ENCODE measurements at places on chromosomes 7 and 10.
A peak's percentile ranks its signal among the peaks of the same experiment; 100 is the strongest.

DNA sequence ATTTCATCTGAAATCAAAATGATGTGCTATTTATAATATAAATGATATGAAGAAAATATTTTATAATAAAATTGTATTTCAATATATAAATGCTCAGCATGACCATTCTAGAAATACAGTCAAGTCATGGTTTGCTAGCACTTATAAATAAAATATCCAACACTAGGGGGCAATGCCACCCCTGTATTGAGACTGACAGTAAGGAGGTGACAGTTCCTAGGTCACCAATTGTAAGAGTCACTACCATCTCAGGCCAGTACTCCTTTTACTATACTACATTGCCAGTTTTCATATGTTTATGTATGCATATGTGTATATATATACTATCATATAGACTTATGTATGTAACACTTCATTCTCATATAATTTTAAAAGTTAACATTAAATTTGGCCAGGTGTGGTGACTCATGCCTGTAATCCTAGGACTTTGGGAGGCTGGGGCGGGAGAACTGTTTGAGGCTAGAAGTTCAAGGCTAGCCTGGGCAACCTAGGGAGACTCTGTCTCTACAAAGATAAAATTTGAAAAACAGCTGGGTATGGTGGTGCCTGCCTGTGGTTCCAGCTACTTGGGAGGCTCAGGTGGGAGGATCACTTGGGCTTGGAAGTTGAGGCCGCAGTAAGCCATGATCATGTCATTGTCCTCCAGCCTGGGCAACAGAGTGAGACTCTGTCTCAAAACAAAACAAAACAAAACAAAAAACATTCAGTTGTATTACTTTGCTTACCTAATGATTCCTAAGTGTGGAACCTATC, 2.4 kb upstream of the CNOT4 start:
- peak; percentile 80 for DNase-seq

GRCh38 chr7:71414490-71414889, 282.5 kb downstream of the GALNT17 start:
- DNase-seq: no peak

GRCh38 chr7:3969286-3969685, 668.2 kb downstream of the SDK1 start:
- no peak for DNase-seq

DNA sequence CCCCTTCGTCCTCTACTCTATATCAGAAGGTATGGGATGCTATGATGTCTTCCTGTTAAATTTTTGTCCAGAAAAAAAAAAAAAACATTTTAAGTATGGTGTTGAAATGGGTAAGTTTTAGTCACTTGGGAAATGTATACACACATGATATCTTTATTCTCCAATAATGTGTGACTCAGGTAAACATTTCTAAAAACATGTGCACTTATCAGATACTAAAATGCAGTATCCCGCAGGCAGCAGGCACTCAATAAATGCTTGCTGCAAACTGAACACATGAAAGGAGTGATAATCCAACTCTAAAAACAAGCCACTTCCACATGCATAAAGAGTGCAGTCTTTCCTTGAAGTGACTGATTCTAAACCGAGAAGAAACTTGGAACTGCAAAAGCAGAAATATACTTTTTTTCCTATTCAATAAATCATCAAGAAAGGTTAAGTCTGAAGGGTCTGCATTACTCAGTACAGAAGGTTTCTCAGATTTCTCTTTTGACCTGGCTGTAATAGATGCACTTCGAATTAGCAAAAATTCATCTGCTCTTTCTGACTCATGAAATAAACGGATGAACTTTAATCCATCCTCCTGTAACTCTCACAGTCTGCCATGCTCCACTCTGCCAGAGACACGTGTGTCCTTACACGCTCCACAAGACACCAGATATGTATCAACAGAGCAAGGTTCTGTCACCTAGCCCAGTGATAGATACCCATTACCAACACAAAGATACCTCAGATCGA, 84.0 kb downstream of the HIPK2 start:
- no peak for DNase-seq

DNA sequence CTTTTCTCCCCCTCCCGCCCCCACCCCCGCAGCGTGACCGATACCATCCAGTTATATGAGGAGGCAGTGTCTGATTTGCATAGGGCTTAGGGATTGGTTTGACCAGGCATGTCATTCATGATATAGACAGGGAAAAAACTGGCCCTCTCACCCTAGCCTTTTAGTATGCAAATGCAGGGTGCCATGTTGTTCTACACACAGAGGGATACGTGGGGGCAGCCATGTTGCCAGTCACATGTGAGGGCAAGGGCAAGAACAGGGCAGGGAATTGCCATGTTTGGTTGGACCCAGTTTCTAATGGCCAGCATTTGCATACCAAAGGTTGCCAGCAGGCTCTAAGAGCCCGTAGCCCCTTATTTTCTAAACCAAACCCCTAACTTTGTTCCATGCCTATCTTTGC, 552.1 kb downstream of the SORCS1 start:
- no peak for DNase-seq

- DNase-seq: peak; percentile 30
Observed at GRCh38 chr10:11341283-11341960, 270.0 kb downstream of the USP6NL start.

- no peak for DNase-seq
Observed at GRCh38 chr10:61616611-61617010, 46.1 kb upstream of the CABCOCO1 start.

DNA sequence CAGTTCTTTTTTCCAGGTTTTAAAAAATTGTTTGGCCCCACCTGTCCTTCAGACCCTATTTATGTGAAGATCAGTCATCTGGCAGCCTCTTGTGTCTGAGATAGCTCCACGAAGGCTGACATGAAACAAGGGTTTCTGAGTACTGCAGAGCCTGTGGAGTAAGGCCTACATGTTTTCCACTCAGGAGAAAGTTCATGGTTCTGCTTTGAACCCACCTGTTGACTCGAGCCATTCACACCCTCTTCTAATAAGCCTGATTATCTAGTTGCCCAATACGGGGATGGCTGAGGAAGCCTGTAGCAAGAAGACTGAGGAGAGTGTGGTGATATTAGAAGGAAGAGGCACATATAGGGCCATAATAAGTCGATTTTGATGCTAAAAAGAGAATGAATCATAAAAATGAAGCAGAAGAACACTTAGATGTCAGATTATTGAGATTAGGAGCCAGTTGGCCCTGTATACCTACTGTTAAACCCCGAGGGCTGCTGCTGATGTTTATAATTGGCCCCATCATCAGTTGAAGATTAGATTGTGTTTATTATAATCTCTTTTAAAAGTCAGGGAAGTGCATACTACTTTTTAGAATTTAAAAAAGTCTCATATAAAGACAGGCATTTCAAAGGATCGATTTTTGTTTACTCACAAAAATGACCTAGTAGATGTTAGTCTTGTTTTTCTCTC, 109.4 kb downstream of the CDK14 start:
- DNase-seq: no peak

DNA sequence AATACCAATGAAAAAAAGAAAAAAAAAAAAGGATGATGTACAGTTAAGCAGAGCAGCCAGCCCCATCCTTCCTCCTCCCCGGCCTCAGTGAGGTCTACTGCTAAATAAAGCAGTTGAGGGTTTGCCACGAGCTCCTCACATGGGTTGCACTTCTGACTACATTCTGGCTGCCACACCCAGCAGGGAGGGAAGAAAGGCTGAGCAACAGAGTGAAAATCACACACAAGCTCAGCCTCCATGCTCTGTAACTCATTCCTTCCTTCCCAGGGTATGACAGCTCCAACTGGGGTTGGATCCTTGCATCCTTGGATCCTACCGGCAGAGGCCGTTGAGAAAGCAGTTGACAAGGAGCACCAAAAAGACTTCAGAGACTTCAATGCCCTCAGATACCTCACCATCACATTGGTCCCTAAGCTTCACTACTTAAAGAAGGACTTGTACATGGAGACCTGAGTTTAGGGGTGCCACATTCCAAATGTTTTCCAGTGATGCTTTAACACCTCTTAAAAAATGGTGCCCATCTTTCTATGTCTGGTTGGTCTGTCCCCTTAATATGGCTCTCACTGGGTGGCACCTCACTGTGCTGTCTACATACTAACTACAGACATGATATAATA, 52.9 kb upstream of the PIK3CG start:
- DNase-seq: peak; percentile 85

- DNase-seq: no peak
Observed at GRCh38 chr7:44769376-44769775, 20.7 kb downstream of the ZMIZ2 start.

Measured in inflammatory macrophage (primary cell).